Activated T-helper 17 cell treated with anti-CD3 and anti-CD28 coated beads, Interleukin-2, amount 50 U/mL, for 72 hours (primary cell): ENCODE measurements at places on chromosomes 12 and 14.

- H3K36me3 ChIP-seq, result no peaks in the 10 kb centered on the region
- no peaks in the 10 kb centered on the region for H3K4me1 ChIP-seq
- H3K4me3 ChIP-seq, result no peak overlapping the region
- peaks cover 8% of the 10 kb centered on the region for H3K27me3 ChIP-seq
- H3K27ac ChIP-seq, result no peak overlapping the region
These were observed 203.7 kb downstream of the PPM1H start for GRCh38 chr12:62731055-62731820.

- H3K27ac ChIP-seq, result peak overlapping the region; percentile 84
- H3K27me3 ChIP-seq, result no peaks in the 10 kb centered on the region
- peak overlapping the region; percentile 94 for H3K4me3 ChIP-seq
- peaks cover 39% of the 10 kb centered on the region for H3K4me1 ChIP-seq
These were observed 2.8 kb downstream of the TESPA1 start for GRCh38 chr12:54981796-54982195.

GRCh38 chr12:91335699-91336098 lies 153.1 kb upstream of the DCN start:
- no peak overlapping the region for H3K27ac ChIP-seq
- H3K4me1 ChIP-seq, result no peaks in the 10 kb centered on the region
- H3K36me3 ChIP-seq, result no peaks in the 10 kb centered on the region
- no peak for ATAC-seq
- H3K27me3 ChIP-seq, result peaks cover 14% of the 10 kb centered on the region

DNA sequence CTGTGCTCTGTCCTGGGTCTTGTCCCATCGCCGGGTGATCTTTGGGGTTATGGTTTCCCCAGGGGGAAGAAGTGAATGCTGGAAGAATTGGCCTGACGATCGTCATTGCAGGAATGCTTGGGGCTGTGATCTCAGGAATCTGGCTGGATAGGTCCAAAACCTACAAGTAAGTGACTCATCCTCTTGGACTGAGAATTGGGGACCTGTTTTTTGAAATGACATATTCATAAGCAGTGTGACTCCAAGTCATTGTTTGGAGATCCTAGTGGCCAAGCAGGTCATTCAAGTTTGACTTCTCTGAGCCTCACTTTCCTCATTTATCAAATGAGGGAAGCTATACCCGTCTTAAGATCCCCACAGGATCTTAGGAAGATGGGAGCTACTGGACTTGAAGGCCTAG lies 25.8 kb downstream of the ERG28 start:
- no peaks in the 10 kb centered on the region for H3K4me1 ChIP-seq
- ATAC-seq, result no peak
- no peak overlapping the region for H3K27ac ChIP-seq
- H3K36me3 ChIP-seq, result peaks cover 16% of the 10 kb centered on the region
- no peak overlapping the region for H3K4me3 ChIP-seq

DNA sequence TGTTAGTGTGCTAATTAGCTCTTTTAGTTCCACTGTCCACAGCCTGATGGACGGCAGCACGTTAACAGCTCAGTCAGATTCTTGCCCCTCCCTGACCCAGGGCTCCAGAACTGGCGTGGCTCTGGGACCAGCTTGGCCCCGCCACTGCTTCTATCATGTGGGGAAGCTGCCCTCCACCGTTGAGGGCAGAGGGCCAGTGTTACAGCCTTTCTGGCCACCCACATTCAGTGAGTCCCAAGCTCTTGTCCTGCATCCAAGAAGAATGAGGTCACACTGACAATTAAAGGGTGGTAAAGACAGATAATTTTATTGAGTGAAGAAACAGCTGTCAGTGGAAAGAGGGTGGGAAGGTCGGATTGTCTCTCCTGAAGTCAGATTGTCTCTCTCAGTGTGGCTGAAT lies 36.9 kb downstream of the BCL2L14 start:
- peaks cover 7% of the 10 kb centered on the region for H3K27me3 ChIP-seq
- H3K4me1 ChIP-seq, result no peaks in the 10 kb centered on the region
- peaks cover 4% of the 10 kb centered on the region for H3K36me3 ChIP-seq
- H3K27ac ChIP-seq, result no peak overlapping the region

GRCh38 chr12:100499416-100499815 lies 25.8 kb downstream of the NR1H4 start:
- H3K27me3 ChIP-seq, result no peaks in the 10 kb centered on the region
- H3K4me1 ChIP-seq, result no peaks in the 10 kb centered on the region
- no peak for ATAC-seq
- no peak overlapping the region for H3K27ac ChIP-seq

- ATAC-seq, result no peak
- H3K4me1 ChIP-seq, result no peaks in the 10 kb centered on the region
- no peaks in the 10 kb centered on the region for H3K36me3 ChIP-seq
- no peaks in the 10 kb centered on the region for H3K27me3 ChIP-seq
- H3K4me3 ChIP-seq, result no peak overlapping the region
These were observed 179.7 kb downstream of the RAD51B start for GRCh38 chr14:67999290-67999689.

GRCh38 chr12:47066278-47067025 lies 13.0 kb upstream of the PCED1B start:
- H3K4me1 ChIP-seq, result peaks cover 9% of the 10 kb centered on the region
- H3K4me3 ChIP-seq, result peak overlapping the region; percentile 71
- peak overlapping the region; percentile 94 for H3K27ac ChIP-seq
- H3K36me3 ChIP-seq, result no peaks in the 10 kb centered on the region
- no peaks in the 10 kb centered on the region for H3K27me3 ChIP-seq

GRCh38 chr14:101404426-101405170 lies 156.7 kb upstream of the DIO3 start:
- no peak for ATAC-seq
- no peaks in the 10 kb centered on the region for H3K4me1 ChIP-seq
- no peak overlapping the region for H3K4me3 ChIP-seq
- H3K27ac ChIP-seq, result no peak overlapping the region
- peaks cover 57% of the 10 kb centered on the region for H3K27me3 ChIP-seq
- no peaks in the 10 kb centered on the region for H3K36me3 ChIP-seq

DNA sequence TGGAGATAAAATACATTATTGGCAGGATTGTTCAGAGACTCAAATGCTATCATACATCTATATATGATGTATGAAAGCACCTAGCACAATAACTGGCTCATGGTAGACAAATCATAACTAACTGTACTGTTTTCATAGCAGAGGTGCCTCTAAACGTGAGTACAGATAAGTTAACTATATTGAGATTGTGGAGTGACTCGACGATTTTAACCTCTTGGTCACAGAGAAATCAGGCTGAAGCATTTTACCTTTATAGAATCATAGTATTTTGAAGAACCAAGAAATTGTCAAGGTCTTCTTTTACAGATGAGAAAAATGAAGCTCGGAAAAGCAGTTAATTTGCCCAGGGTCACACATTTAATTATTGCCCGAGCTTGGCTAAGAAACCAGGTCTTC lies 666 bp upstream of the DERA start:
- H3K4me3 ChIP-seq, result peak overlapping the region; percentile 95
- no peak for ATAC-seq
- H3K27ac ChIP-seq, result peak overlapping the region; percentile 92

GRCh38 chr12:121678305-121678704 lies 8.9 kb upstream of the MORN3 start:
- ATAC-seq, result no peak
- H3K27ac ChIP-seq, result no peak overlapping the region
- no peaks in the 10 kb centered on the region for H3K36me3 ChIP-seq
- H3K27me3 ChIP-seq, result no peaks in the 10 kb centered on the region

DNA sequence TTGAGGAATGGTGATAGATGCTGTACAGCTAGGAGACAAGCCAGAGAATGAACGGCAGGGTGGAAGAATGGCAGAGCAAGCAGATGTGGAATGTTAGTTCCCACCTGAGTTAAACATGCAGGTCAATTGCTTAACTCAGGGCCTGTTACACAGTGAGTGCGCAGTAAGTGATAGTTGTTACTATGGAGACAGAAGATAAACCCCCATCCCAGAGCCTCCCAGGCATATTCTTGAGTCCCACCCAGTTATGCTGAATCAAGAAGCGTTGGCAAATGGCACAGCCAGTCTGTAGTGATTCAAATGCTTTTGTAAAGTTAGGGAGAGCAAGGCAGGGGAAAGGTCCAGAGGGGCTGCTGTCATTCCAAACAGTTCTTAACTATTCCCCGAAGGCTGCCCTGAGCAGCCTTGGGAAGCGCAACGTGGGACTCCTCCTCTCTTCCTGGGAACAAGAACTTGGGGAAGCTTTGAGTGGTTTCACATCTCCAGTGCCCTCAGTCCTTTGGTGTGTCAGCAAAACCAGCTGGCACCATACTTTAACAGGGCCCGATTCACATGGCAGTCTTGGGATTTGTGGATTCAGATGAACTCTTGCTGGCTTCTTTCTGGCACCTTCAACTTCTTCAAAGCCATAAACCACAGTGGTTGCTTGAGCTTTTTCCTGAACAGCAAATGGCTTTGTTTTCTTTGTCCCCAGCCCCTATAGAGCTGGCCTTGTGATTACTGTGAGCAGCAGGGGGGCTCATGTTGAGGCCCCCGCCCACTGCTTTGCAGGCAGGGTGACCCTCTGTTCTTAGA lies 66.4 kb downstream of the PPM1A start:
- no peaks in the 10 kb centered on the region for H3K36me3 ChIP-seq
- H3K27ac ChIP-seq, result no peak overlapping the region
- no peak overlapping the region for H3K4me3 ChIP-seq
- peaks cover 12% of the 10 kb centered on the region for H3K27me3 ChIP-seq
- no peaks in the 10 kb centered on the region for H3K4me1 ChIP-seq
- no peak for ATAC-seq

- no peak overlapping the region for H3K27ac ChIP-seq
- H3K36me3 ChIP-seq, result no peaks in the 10 kb centered on the region
- H3K4me1 ChIP-seq, result no peaks in the 10 kb centered on the region
- H3K27me3 ChIP-seq, result peaks cover 4% of the 10 kb centered on the region
- no peak for ATAC-seq
These were observed 1324.1 kb downstream of the AACS start for GRCh38 chr12:126389220-126389841.

DNA sequence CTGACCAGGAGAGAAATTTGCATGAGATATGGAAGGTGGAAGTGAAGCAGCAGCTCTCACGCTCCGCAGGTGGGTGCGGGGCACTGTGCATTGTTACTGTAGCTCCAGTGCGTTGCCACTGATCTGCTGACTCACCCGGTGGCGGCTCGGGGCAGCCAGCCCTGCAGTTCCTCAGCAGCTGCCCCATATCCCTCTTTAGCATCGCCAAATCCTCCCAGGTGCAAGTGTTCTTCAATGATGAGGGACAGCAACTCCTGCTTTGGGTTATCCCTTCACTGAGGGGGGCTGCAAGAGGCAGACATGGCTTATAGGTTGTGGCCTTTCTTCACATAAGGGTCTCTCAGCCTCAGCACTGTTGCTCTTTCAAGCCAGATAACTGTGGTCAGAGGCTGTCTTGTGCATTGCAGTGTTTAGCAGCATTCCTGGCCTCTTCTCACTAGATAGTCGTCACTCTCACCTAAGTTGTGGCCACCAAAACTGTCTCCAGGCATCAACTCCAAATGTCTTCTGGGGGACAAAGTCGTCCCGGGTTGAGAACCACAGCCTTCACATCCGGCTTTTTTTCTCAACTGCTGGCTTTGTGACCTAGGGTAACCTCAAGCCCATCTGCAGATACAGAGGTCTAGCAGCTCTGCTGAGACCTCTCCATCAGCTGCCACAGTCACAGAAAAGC lies 180.8 kb downstream of the EFCAB11 start:
- H3K27ac ChIP-seq, result no peak overlapping the region
- peaks cover 12% of the 10 kb centered on the region for H3K4me1 ChIP-seq
- ATAC-seq, result peak; percentile 91
- no peaks in the 10 kb centered on the region for H3K36me3 ChIP-seq

DNA sequence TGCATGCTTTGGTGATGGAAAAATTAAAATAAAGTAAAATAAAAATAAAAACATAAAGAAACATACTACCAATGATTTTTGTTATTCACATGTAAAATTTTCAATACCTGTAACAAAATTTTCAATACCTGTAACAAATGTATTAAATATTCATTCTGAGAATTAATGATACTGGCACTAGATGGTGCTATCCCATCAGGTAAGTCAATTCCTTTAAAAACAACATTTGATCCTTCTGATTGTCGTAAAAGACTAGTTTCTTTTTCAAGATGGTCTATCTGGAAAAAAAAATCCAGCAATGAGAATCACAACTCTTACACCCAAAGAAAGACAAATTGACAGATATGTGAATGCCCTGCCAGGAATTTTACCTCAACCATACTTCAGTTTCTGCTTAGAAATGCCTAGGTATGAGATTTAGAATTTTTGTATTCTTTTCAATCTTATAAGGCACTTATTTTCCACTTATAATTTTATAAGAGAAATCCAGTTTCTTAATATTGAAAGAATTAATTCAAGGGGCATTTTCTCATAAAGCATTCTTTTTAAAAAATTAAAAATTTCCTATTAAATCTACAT lies 30.7 kb downstream of the CEP290 start:
- ATAC-seq, result no peak
- H3K36me3 ChIP-seq, result peaks cover 89% of the 10 kb centered on the region
- H3K27me3 ChIP-seq, result no peaks in the 10 kb centered on the region
- H3K4me3 ChIP-seq, result no peak overlapping the region
- no peaks in the 10 kb centered on the region for H3K4me1 ChIP-seq

DNA sequence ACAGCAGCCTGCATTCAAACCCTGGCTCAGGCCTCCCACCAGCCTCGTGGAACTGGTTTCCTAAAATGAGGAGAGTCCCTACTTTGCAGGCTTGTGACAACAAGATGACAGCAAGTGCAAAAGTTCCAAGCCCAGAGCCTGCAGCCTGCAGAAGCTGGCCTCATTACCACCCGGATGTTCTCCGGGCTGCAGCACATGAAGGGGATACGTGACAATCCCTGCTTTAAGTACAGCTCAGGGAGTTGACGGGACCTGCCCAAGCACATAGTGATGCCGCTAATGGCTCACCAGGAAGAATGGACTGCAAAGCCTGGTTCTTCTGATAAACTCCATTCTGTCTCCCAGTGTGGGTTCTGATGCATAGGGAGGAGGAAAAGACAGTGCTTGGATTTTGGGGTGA lies 15.0 kb downstream of the SSH1 start:
- no peak for ATAC-seq
- H3K4me3 ChIP-seq, result no peak overlapping the region
- peaks cover 71% of the 10 kb centered on the region for H3K36me3 ChIP-seq
- peaks cover 10% of the 10 kb centered on the region for H3K4me1 ChIP-seq

DNA sequence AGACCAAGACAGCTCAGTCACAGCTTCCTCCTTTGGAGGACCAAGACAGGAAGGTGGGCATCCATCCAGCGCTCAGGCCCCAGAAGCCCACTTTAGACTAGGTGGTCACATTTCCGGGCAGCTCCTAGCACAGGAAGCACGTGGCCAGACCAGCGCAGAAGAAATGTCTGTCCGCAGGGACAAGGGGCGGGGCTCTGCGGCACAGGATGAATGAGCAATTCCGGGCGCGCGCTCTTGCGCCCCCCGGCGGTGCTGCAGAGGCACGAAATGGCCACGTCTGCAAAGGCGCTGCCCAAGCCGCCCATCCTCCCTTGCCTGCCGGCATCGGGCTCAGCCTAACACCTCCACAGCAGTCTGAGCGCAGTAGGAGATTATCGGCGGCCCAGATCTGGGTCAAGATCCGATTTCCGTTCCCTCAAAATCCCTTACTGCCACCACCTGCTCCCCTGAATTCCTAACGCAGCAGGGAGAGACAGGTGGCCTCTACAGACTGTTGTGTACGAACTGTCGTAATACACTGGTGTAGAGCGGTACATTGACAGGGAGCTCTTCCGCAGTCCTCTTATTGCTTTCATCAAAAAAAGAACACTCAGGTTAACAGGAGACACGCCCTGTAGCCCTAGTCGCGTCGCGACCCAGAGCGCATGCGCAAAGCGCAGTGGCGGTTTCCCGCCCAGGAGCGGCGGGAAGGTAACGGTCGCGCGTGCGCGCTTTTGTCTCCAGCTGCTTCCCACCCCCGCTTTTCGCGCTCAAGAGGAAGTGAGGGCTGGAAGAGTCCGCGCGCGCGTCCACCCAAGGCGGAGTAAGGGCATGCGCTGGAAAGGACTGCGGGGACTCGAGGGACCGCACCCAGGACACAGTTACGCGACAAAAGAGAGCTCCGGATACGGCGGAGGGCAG lies 794 bp downstream of the TUBA1B start:
- H3K27me3 ChIP-seq, result no peaks in the 10 kb centered on the region
- H3K4me3 ChIP-seq, result peak overlapping the region; percentile 95
- H3K27ac ChIP-seq, result peak overlapping the region; percentile 99
- ATAC-seq, result peak; percentile 69
- peaks cover 51% of the 10 kb centered on the region for H3K36me3 ChIP-seq
